Spleen (tissue), 13 donors: ENCODE measurements at places on chromosomes 3 and 15. TPM values are rescaled to one million over a fixed set of nuclear protein-coding genes. Genes with fewer than 3 reads are reported as not detected.

The EPB42 gene
- total RNA-seq, result 0.28 TPM

The DLEC1 gene
- total RNA-seq, result 1.5 TPM

The MESP2 gene
- not detected for total RNA-seq

The LCTL gene
- not detected for total RNA-seq

The CCR3 gene
- total RNA-seq, result 1.1 TPM

The SPINK8 gene
- total RNA-seq, result 6.1 TPM

The MESP1 gene
- total RNA-seq, result 0.26 TPM

The ZNF501 gene
- 5.9 TPM for total RNA-seq
